ENCODE measurements at places on chromosomes 13 and 19.

DNA sequence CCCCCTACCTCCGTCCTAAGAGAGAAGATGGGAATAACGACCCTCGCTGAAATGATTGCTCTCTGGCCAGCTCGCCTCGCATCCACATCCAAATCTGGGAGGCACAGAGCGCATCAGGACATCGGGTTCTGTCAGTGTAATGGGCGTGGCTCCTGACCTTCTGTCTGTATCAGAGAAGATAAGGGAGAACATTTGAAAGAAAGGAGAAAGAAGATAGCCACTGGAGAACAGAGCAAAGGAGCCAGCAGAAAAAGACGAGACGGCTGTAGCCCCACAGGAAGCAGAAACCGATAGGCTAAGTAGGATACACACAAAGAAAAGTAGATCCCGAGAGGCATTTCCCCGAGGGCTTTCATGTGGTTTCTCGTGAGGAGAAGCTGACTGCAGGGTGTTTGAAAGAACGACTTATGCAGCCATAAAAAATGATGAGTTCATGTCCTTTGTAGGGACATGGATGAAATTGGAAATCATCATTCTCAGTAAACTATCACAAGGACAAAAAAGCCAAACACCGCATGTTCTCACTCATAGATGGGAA is 14.0 kb upstream of the GJB2 start:
- DNase-seq: no peak

GRCh38 chr19:8611391-8611876 is 919 bp upstream of the ADAMTS10 start:
- no peak for DNase-seq

DNA sequence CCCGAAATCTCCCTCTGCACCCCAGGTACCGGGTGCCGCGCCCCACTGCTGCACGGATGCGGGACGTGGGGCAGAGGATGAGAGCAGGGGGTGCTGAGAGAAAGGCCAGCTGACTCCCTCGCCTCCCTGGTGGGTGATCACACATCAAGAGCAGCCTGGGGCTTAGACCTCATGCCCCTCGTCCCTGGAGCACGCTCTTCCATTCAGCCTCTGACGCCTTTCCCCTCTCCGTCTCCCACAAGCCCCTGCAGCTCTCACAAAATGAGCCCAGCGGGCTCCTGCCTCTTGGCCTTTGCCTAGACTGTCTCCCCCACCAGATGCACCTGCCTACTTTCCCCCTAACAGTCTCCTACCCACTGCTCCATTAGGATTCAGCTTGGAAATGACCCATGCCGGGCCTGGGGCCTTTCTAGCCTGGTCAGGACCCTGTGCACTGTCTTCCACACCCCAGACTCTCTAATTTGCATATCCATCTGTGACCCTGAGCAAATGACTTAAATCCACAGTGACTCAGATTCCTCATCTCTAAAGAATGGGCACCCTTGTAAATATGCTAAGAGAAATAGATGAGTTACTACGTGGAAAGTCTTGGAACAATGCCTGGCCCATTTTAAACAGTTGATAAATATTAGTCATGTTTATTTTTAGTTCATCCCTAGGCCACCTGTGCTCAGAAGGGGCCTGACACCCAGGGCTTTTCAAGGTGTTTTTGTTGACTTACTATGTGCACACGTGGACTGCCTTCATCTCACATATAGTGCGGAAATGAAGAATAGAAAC is 582 bp upstream of the PTPRH start:
- DNase-seq: no peak

DNA sequence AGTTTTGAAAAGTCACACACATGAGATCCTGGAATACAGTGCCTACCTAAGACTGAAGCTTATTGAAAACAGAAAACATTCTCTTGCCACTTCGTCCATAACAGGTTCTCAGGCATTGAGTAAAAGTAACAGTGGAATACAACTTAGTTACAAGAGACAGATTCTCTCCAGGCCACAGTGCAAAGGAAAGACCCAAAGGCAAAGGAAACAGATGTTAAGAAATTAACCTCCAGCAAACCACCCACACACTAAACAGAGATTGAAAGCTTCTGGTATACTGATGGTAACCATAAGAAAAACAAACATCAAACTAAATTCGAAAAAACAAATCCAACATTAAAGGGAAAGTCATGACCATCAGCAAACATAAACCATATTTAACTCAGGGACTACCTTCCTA is 914.7 kb downstream of the SLITRK5 start:
- no peak for DNase-seq
